ENCODE measurements at places on chromosomes 5 and 9. TPM values are rescaled to one million over a fixed set of nuclear protein-coding genes. Genes with fewer than 3 reads are reported as not detected.

GRCh38 chr5:178236679-178237078, 4.1 kb upstream of the PHYKPL start:
- no peak for DNase-seq

Gene HRH2
- 8.0 TPM for polyA plus RNA-seq

GRCh38 chr9:108983885-108984284, 29.4 kb downstream of the CTNNAL1 start:
- no peak for DNase-seq

DNA sequence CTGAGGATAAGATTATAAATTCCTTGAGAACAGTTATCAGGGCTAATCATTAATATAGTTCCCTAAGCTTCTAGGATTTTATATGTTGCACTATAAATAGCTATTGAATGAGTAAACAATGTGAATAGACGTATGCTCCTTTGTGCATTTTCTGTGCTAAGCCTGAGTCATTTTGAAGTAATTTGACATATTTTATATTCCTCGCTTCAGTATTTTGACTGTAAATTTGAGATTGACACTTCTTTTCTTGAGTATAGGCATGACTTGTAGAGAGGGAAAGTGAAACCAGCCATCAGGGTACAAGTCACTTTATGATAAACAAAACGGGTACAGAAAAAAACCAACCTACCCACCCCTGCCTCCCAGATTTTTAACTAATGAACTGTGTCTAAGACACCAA, 367.7 kb upstream of the PRR16 start:
- no peak for DNase-seq

DNA sequence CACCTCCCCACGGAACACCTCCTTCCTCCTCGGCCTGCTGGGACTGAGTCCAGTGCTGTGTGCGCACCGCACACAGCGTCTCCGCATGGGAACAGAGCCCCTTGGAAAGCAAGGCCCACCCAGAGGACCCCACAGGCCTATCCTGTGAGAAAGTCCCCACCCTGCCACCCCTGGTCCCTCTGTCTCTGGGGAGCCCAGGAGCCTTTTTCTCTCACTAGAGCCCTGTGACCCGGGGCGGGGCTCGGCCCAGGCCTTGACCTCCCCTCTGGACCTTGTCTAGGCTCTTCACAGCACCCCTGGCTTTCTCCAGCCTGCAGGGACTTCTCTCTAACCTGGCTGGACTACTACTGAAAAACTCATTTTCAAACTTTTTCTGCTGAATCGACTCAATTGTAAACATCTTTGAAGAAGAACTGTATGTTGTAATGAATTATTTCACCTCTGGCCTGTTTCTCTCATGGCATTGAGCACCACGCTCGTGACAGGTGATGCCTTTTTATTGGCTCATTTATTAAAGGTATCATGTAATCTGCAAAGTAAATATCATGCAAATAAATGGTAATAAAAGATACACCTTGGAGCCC, 89.2 kb downstream of the IRX1 start:
- no peak for DNase-seq

- no peak for DNase-seq
Observed at GRCh38 chr5:136350343-136350742, 15.0 kb downstream of the TRPC7 start.

DNA sequence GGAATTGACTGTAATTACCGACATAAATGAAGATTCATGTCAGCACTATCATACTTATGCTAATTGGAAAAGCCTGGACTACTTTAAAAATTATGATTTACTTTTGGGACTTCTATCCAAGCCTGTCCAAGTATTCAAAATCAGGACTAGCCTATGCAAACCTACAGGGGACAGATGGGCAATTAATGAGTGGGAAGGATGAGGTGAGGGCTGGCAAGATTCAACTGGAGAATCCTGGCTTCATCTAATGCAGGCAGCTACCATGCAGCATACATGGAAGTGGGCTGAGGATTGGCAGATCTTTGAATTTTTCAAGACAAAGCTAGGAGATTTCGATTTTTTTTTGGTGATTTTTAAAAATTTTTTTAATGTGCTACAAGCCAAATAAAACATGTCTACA, 532.6 kb downstream of the CSNK1G3 start:
- no peak for DNase-seq

- DNase-seq = no peak
Observed at GRCh38 chr5:6710551-6711318, 2.5 kb upstream of the TENT4A start.

DNA sequence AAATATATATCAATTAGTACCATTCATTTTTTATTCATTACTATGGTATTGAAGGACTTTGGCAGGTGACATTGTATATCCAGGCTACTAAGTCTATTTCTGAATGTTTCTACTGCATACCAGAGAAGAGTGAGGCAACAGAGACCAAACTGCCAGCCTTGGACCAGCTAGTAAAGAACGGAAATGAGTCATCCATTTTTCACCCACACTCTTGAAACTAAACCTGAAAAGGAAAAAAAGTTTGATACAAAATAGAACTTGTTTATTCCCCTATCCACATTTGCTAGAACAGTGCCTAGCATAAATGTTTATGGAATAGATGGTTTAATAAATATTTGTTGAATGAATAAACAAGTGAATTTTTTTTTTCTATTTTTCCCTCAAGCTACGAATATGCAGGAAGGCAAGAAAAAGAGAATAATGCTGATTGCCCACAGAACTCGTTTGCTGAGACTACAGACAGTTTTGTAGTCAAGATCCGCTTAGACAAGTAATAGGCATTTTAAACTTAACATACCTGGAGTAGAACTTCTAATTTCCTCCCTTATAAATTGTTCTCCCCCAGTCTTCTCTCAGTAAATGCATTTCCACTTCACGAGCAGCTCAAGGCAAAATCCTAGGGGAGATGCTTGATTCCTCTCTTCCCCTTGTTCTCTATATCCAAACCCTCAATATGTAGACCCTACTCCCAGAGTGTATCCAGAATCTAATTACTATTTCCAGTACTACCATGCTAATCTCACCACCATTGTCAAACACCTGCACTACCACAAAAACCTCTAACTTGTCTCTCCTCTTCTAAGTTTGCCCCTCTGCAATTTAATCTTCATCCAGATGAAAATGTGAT, 146.2 kb upstream of the RASA1 start:
- DNase-seq = peak; percentile 35

DNA sequence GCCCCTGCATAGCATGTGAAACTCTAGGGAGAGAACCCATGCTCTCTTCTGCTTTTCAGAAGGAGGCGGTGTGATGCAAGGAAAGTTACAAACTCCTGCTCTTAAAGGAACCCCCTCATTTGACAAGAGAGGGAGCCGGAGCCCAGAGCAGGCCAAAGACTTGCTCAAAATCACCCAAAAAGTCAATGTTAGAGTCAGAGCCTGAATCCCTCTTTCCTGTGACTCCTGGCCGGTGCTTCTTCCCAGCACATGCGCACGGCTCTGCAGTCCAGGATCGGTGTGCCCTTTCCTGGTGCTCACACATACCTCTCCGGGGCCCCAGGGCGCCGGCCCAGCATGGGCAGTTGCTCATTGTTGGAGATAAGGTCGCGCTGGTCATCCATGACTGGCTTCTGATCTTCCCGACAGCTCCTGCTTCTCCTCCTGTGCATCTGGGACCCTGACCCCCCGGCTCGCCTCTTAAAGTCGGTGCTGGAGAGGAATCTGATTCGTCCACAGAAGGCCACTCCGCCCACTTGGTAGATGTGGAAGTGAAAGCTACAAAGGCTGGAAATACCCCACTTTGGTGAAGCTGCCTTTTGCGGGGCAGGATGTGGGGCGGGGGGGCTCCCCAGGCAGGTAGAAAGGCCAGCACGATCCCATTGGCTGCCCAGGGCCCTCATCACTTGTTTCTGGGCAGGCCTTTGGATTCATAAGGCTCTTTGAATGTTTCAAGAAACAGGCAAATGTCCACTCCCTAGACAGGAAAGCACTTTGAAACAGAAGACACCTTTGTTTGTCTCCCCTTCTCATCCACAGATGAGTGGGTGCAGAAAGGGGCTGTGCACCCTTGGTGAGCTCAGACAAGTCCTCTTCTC, at the start of gene CD74:
CD74 (minus strand) TSS at position 592 of the 857 bp plus-strand sequence; CDS start at position 431, 161 bp downstream.
- DNase-seq = peak; percentile 89

DNA sequence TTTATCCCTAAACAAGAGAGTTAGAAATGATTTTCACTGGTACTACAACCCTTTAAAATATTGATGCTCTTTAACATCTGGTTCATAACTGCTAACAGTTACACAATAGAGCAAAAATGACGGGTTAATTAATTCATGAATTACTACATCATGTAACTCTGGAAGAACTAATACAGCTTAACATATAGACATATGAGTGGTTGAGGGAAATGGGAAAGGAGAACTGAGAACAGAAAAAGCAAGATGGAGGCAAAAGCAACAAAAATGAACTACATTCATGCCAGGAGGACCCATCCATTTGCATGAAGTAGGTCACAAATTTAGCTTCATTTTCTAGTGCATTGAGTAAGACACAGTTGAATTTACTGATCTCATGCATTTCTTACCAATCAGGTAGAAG, 61.8 kb downstream of the C9 start:
- no peak for DNase-seq

DNA sequence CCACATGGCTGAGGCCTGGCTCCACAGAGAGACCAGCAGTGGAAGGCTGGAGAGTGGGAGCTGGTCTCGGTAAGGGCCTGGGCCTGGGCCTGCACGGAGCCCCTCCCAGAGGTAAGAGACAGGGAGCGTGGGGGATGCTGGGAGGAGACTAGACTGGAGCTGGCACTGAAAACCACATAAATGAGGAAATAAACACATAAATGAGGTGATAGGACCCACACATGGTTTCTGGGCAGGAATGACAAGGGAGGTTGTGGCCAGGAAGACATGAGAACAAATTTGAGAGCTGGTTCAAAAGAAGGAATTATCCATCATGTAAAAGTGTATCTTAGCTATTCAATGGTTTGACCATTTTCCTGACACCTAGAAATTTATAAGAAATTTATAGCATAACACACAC, 451.7 kb upstream of the DAP start:
- DNase-seq = no peak

Gene CRHBP
- not detected for polyA plus RNA-seq

Gene PCDHA4
- polyA plus RNA-seq = not detected

- no peak for DNase-seq
Observed at GRCh38 chr5:118604106-118604505, 384.2 kb downstream of the DTWD2 start.

DNA sequence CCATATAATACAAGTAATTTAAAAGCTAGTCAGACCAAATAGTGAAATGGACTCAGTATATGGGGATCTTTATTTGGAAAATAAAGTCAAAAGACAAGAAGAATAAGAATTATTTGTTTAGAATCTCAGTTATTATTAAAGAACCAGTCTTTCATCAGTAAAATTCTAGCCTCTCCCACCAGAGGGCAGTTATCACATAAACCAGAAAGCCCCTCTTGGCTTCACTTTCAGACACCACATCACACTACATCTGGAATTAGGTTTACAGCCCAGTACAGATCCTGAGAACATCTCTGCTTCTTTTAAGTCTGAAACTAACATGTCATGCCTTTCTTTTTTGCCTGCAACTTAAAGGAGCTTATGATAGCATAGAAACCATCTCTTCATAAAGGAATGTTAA, 12.2 kb upstream of the HSPB3 start:
- no peak for DNase-seq

Gene PLAC8L1
- not detected for polyA plus RNA-seq

Gene PKD2L2
- polyA plus RNA-seq = 1.2 TPM

DNA sequence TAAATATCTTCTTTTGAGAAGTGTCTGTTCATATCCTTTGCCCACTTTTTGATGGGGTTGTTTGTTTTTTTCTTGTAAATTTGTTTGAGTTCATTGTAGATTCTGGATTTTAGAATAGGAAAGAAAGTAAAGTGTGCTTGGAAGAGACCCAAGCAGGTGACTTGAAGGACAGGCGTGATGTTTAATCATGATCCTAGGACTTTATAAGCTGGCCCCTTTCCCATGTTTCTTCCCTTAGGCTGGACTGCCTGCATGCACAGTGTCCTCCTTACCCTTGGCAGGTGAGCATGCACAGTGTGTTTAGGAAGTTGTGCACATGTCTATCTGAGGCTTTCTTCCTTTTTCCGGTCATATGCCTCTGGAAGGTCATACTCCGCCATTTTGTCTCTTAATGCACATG, 61.3 kb downstream of the ISOC1 start:
- no peak for DNase-seq

DNA sequence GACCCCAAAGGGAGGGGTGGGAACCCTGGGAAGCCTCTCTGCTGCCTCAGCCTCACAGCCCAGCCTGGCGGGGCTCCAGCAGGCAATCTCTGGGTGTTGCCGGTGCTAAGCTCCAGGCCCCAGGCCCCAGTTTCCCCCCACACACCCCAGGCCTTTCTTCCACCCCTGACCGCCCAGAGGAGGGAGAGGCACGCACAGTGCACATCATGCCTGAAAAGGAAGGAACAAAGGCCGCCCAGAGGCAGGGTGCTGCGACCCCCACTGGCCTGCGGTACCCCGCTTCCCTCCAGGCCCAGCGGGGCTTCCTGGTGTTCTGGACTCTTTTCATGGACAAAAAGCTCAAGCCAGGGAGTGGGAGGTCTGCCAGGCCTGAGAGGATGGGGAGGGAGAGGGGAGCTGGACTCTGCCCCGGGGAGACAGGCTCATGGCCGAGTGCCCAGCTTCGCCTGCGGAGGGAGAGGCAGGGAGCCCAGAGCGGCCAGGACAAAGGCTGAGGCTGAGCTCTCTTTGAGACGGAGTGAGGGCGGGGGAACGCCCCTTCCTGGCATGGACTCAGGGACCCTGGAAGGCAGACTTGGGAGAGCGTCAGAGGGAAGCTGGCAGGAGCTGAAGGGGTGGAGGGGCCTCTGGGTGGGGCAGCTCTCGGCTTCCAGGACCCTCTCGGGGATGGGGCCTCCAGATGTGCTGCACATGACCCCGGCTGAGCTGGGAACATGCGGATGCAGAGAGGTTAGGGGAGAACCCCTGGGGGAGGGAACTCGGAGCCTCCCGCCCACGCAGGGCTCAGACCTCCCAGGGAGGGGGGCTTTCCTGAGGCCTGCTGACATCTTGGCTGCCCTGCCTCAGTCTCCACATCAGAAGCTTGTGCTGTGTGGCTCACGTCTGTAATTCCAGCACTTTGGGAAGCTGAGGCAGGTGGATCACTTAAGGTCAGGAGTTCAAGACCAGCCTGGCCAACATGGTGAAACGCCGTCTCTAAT, 1.8 kb upstream of the ENTPD2 start:
- DNase-seq = no peak

DNA sequence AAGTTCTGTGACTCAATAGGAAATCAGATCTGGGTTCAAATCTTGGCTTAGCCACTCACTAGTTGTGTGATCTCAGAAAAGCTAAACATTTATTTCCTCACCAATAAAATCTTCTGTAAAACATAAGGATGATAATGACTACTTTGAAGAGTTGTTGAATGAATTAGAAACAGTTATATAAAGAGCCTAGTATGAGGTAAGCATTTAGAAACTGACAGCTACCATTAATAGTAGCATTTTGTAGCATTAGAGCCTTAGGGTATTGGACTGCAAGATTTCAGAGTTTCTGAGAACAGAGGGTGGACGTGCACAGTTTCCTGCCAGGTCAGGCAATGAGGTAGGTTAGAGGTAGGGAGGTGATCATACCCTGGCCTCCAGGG, 293.2 kb downstream of the CWC27 start:
- no peak for DNase-seq

GRCh38 chr5:126852091-126852571, 75.2 kb downstream of the LMNB1 start:
- peak; percentile 72 for DNase-seq

Gene PRRC1
- polyA plus RNA-seq = 39.5 TPM

Gene GLRX
- 205 TPM for polyA plus RNA-seq

GRCh38 chr5:158478139-158478538, 619.2 kb upstream of the CLINT1 start:
- no peak for DNase-seq
